ENCODE measurements at places on chromosomes 6 and 20. TPM values are rescaled to one million over a fixed set of nuclear protein-coding genes. Genes with fewer than 3 reads are reported as not detected.

EYA4 gene
- total RNA-seq = 4.4 TPM

AFG1L gene
- total RNA-seq = 5.1 TPM

TAF4 gene
- total RNA-seq = 19.5 TPM

DNA sequence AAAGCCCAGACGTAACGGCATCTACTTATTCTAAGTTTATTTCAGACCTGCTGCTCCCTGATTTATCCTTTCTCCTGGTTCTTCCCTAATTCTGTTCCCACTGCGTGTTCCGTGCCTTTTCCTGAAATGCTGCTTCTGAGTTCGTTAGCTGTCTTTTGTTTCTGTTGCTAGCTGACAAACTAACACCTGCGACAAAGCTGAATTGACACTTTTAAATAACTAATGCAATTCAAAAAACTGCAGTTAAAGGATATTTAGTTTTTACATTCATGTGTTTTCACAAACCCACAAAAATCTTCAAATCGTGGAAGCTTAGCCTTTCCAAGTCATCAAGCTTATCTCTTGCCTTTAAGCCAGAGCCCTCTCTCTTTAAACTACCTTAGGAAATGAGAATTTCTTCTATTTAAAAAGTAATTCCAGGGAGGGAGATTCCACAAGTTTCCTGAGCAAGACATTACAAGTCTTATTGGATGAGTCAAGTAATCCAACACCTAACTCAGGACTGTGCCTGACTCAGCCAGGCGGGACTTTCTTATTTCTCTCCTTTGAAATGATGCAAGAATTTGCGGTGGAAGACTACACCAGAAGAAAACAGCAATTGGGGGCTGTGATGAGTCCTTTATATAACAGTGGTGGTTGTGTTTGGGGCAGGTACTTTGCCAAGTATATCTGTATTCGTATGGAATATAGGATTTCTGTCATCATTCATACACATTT is 6.3 kb downstream of the ADTRP start:
- no peaks in the 10 kb centered on the region for H3K27me3 ChIP-seq
- H3K4me1 ChIP-seq = no peaks in the 10 kb centered on the region
- no peak overlapping the region for H3K4me3 ChIP-seq
- DNase-seq = no peak

DNA sequence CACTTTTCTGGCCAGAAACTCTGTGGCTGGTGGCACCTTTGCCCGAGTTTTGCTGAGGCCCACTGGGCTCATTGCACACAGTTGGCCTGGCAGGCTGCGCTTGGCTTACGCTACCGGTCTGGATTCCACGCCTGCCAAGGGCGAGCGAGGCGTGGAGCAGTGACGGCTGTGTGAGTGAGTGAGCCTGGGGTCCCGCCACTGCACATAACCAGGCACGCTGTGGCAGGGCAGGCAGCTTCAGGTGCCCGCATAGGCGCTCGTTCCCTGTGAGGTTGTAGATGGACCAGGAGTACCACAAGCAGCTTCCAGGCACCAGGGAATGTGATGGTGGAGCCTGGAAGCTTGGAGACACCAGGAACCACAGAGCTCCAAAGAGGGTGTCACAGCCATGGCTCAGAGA is 190.1 kb upstream of the DEFB112 start:
- H3K4me3 ChIP-seq = no peak overlapping the region
- H3K36me3 ChIP-seq = no peaks in the 10 kb centered on the region
- no peaks in the 10 kb centered on the region for H3K4me1 ChIP-seq

- no peak overlapping the region for H3K4me3 ChIP-seq
- H3K27me3 ChIP-seq = no peaks in the 10 kb centered on the region
- H3K36me3 ChIP-seq = no peaks in the 10 kb centered on the region
- H3K27ac ChIP-seq = no peak overlapping the region
- DNase-seq = no peak
- no peaks in the 10 kb centered on the region for H3K4me1 ChIP-seq
These were observed 854.2 kb downstream of the PHF3 start for GRCh38 chr6:64489763-64490162.

GRCh38 chr6:37168811-37169495 is 999 bp upstream of the PIM1 start:
- H3K4me3 ChIP-seq = peak overlapping the region; percentile 56
- DNase-seq = no peak
- no peaks in the 10 kb centered on the region for H3K4me1 ChIP-seq

DNA sequence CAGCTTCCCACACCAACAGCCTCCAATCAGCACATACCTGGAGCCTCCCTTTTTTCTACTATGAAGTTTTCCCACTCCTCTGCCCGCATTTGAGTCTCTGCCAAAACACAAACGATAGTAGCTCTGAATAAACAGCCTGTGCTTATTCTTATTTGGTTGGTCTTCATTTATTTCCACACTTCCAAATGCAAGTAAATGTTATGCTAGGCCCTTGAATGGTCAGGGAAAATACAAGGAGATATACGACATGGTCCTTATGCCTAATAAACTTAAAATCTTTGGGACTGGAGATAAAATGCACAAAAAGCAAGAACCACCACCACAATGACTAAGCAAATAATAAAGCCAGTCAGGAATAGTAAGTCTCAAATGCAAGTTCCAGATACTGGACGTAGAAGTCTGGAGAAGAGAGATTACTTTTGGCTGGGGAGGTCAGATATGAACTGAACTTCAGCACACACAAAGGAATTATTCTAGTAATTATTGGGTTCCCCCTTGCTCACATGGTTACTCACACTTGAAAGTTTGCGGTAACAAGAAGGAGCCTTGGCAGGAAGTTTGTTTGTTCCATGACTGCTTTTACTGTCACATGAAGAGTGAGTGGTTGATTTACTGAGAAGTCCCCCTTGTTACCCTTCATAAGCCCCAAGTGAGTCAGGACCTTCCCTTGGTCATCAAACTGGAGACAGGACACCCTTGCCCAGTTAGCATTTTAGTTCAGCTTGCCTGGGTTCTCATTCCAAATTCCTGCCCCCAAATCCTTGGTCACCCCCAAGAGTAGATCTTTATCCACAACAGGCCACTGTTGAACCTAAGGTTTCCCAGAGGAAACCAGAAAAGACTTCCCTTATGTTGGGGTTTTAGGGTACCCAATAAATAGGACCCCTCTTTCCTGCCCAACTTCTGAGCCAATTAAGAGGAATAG is 511.2 kb upstream of the JARID2 start:
- no peak overlapping the region for H3K4me3 ChIP-seq
- H3K36me3 ChIP-seq = no peaks in the 10 kb centered on the region
- H3K27ac ChIP-seq = no peak overlapping the region
- no peak for DNase-seq

DNA sequence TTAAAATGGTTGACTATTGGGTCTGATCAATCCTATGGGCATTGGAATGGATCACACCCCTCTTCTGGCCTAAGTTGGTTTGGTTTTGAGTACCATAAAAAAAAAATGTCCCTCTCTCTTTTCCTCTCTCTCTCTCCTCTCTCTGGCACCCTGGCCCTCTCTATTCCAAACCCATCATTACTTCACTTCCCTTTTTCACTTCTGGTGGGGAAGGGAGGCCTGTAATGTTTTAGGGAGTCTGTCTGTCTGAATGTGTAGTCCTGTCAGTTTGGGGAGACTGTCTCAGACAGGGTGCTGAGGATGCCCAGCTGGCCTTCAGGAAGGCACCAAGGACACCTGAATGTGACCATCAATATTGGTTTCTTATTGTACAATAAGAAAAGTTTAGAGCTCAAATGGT is 165.8 kb downstream of the CD24 start:
- H3K4me1 ChIP-seq = no peaks in the 10 kb centered on the region
- H3K36me3 ChIP-seq = no peaks in the 10 kb centered on the region
- DNase-seq = no peak

DNA sequence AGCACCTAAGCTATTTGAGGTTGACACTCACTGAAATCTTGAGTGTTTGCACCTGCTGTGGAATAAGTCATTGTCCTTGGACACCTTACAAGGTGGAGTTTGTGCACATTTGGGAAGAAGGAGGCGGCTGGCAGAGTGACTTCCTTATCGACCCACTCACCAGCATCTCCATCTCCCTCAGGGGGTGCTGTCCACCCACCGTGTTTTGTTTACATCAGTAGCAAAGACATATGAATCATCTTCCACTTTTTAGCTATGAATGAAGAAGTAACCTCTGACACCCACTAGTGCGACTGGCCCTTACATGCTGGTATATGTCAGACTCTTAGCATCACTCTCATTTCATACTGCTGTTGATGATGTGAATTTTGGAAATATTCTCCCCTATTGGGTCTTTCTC is 119.5 kb upstream of the SGK1 start:
- H3K4me1 ChIP-seq = no peaks in the 10 kb centered on the region
- H3K27me3 ChIP-seq = no peaks in the 10 kb centered on the region
- peak; percentile 68 for DNase-seq

GRCh38 chr6:31158863-31159855 is 770 bp downstream of the TCF19 start:
- H3K36me3 ChIP-seq = no peaks in the 10 kb centered on the region
- peak overlapping the region; percentile 61 for H3K4me3 ChIP-seq
- H3K4me1 ChIP-seq = no peaks in the 10 kb centered on the region
- DNase-seq = no peak
- H3K27me3 ChIP-seq = no peaks in the 10 kb centered on the region
- peak overlapping the region; percentile 41 for H3K27ac ChIP-seq

GRCh38 chr6:157322792-157323254 is 496 bp downstream of the TMEM242 start:
- H3K27me3 ChIP-seq = no peaks in the 10 kb centered on the region
- peak overlapping the region; percentile 68 for H3K4me3 ChIP-seq
- peaks cover 2% of the 10 kb centered on the region for H3K36me3 ChIP-seq
- peak overlapping the region; percentile 72 for H3K27ac ChIP-seq
- DNase-seq = peak; percentile 93
- no peaks in the 10 kb centered on the region for H3K4me1 ChIP-seq

All from aorta (tissue), 5 donors.